NCI-H1092 (cell line): ENCODE measurements at places on chromosomes 4 and X.
A peak's percentile ranks its signal among the peaks of the same experiment; 100 is the strongest.

GRCh38 chr4:85909851-85910250, 434.9 kb downstream of the ARHGAP24 start:
- DNase-seq, result no peak

DNA sequence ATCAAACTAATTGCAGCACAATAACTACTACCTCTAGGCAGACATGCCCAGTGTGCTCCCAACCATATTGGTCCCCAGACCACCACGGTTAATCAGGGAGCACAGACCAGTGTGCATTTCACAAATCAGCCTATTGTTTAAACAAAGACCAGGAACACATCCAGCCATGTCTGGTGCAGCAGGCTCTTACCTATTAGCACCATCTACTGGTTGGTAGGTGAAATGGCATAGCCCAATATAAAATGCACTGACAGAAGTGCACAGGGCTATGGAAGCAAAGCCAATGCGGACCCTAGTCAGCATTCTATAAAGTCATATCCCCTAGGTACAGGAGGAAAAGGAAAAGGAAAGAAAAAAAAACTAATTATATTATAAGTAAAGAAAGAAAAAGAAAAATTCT, 15.5 kb upstream of the CYLC1 start:
- peak; percentile 25 for DNase-seq

DNA sequence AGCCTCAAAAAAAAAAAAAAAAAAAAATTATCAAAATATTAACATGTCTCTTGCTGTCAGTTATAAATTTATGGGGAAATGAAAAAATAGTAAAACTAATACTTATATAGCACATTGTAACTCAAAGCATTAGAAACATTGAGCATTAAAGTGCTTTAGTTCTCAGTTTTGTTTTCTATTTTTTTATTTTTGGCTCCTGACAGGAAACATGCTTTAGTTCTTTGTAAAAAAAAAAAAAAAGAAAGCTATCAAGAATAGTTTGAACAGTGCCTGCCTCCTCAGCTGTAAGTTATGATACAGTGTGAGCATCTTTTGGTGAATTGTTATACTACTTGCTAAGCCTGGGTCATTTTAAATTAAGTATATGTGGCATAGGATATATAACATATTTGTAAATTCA, 5.1 kb upstream of the CENPC start:
- DNase-seq, result no peak

DNA sequence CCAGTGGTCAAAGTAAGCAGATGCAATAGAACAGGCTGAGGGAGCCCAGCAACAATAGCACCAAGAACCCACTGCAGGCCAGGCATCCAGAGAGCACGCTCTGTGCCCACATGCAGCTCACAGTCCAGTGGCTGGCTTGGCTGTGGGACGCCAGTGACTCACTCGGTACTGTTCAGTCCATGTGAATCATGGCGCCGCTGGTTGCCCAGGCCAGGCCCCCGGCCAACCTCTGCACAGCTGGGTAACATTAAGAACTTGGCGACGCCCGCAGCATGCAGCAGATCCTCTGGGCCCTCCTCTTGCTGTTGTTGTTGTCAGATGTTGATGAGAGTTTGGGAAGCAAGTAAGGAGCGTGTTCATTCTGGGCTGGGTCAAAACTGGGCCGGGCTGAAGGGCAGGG, 60.5 kb downstream of the MSX1 start:
- DNase-seq, result no peak

GRCh38 chr4:174314770-174315169, 31.1 kb downstream of the CEP44 start:
- no peak for DNase-seq

GRCh38 chr4:18524667-18525066, 503.1 kb upstream of the LCORL start:
- peak; percentile 55 for DNase-seq

- DNase-seq, result no peak
Measured at GRCh38 chr4:184680698-184681097, 31.2 kb downstream of the PRIMPOL start.

DNA sequence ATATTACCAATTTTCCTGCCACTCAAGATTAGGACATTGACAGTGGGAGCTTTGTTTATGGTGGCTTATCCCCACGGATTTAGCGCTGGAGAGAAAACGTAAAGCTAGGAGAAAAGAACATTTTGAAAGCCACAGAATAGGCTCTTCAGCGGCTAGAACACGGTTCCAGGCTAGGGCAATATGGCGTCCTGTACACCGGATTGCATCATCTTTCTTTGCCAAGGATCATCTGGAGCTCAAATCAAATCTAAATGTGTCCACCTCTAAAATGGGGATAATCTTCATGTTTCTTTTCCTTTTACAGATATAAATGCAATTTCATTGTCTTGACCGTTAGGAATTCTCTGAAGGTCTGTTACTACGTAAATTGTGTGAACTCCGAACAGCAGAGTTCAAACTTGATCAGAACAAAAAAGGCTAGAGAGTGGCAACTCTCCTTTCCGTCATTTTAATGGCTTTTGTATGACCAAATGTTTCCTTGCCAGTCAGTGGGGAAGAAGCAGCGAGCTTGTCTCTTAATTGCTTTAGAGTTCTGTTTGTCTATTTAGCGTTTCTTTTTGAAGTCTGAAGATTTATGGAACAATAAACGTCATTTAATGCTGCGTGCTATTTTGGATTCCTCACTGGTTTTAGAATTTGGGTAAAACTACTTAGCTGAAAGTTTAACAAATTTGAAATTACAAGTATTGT, 2.6 kb upstream of the WWC2 start:
- no peak for DNase-seq

DNA sequence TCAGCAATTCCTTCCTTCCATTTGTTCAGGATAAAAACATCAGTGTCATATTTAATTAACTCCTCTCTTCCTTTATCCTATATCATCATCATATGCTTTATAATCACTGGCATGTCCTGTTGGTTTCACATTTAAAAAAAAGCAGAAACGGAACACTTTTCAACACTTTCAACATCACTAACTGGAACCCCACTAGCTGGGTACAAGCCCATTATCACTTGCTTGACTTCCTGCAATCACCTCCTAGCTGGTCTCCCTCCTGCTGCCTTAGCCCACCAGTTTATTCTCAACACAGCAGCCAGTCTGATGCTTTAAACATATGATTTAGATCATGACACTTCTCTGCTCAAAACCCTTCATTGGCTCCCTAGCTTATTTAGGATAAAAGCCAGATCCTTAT, 116.4 kb upstream of the LSM6 start:
- DNase-seq, result no peak

- no peak for DNase-seq
Measured at GRCh38 chrX:56530011-56530410, 33.4 kb upstream of the UBQLN2 start.

DNA sequence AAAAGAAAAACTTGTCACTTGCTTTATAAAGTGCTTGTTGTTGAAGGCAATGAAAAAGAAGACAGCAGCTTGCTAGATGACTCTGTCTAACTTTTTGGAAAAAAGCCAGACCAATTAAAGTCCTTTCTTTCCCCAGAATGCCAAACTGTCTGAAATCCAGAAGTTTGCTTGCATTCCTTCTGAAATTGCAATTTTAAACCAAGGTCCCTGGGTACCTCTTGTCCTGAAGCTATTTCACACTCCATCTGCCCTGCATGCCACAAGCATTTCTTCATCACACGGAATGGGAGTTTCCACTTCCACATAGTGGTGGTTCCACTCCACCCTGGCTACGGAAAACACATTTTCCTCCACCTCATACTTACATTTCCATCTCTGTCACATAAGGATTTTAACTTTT, 101.0 kb downstream of the PAPSS1 start:
- no peak for DNase-seq

DNA sequence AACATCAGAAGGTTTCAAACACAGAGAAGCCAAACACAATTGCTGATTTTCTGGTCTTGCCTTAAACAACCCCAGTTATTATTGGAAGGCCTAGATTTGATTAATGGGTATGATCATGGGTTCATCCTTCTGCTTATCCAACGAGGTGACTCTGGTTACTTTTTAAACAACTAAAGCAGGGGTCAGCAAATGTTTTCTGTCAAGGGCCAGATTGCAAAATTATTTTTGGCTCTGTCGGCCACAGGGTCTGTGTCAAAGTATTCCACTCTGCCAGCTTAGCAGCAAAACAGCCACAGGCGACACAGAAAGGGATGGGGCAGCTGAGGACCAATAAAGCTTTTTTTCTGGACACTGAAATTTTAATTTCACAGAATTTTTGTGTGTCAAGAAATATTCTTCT, 249.1 kb upstream of the STS start:
- no peak for DNase-seq
